Activated CD4-positive, alpha-beta memory T cell treated with anti-CD3 and anti-CD28 coated beads, Interleukin-2, amount 10 ng/mL, durations not matched to agents 7 days and 5 days (primary cell): ENCODE measurements at places on chromosomes 12 and 14.

GRCh38 chr14:50957296-50957695 lies 13.0 kb upstream of the PYGL start:
- peaks cover 6% of the 10 kb centered on the region for H3K4me1 ChIP-seq
- no peaks in the 10 kb centered on the region for H3K36me3 ChIP-seq
- H3K27me3 ChIP-seq = peaks cover 2% of the 10 kb centered on the region

DNA sequence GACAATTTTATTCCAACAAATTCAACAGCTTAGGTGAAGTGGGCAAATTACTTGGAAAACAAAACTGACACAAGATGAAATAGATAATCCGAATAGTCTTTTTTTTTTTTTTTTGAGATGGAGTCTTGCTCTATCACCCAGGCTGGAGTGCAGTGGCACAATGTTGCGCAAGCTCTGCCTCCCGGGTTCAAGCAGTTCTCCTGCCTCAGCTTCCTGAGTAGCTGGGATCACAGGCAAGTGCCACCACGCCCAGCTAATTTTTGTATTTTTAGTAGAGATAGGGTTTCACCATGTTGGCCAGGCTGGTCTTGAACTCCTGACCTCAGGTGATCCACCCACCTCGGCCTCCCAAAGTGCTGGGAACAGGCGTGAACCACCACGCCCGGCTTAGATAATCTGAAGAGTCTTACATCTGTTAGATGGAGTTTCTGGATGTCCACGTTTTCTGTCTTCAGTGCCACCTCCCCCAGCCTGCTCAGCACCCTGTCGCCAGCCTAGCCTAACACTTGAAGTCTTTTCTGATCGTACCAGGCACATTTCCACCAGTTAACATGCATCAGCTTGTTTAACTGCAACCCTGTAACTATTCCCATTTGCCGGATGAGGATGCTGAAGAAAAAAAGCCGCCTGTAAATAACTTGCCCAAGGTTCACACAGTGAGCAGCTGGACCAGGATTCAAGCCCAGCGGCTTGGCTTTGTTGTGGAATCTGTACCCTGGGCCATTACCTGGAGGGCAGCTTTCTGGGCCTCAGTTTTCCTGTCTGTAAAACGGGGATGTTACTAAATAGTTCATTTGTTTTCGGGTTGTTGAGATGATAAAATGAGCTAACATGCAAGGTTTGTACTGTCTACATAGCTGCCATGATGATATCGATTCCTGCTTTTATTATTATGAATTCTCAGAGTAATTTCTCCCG lies 26.4 kb downstream of the FBRSL1 start:
- no peak overlapping the region for H3K27ac ChIP-seq
- no peak for DNase-seq
- H3K36me3 ChIP-seq = peaks cover 15% of the 10 kb centered on the region
- peaks cover 2% of the 10 kb centered on the region for H3K4me1 ChIP-seq

GRCh38 chr14:94041551-94042346 lies 15.6 kb downstream of the OTUB2 start:
- no peak overlapping the region for H3K27ac ChIP-seq
- no peaks in the 10 kb centered on the region for H3K27me3 ChIP-seq
- no peak overlapping the region for H3K4me3 ChIP-seq

GRCh38 chr14:71135911-71136310 lies 228.7 kb downstream of the PCNX1 start:
- no peaks in the 10 kb centered on the region for H3K36me3 ChIP-seq
- H3K27ac ChIP-seq = no peak overlapping the region
- H3K4me3 ChIP-seq = no peak overlapping the region
- DNase-seq = no peak
- peaks cover 28% of the 10 kb centered on the region for H3K4me1 ChIP-seq
- no peaks in the 10 kb centered on the region for H3K27me3 ChIP-seq

DNA sequence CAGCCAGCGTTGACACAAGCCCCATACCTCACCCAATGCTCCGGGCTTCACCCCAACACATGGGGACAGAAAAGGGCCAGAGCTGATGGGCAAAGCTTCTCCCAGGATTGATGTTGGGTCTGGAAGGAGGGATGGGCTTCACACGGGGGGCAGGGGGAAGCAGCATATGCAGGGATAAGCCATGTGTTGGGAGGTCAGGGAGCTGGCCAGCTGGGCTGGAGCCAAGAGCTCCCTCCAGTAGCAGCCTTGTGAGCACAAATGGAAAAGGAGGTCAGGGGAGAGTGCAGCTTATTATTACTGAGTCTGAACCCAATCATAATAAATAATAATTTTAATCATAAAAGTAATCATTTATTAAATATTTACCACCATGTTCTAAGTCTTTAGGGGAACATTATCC lies 9.3 kb downstream of the PLEKHD1 start:
- H3K4me3 ChIP-seq = no peak overlapping the region
- no peak for DNase-seq
- no peak overlapping the region for H3K27ac ChIP-seq
- no peaks in the 10 kb centered on the region for H3K36me3 ChIP-seq
- peaks cover 22% of the 10 kb centered on the region for H3K27me3 ChIP-seq
- H3K4me1 ChIP-seq = no peaks in the 10 kb centered on the region

DNA sequence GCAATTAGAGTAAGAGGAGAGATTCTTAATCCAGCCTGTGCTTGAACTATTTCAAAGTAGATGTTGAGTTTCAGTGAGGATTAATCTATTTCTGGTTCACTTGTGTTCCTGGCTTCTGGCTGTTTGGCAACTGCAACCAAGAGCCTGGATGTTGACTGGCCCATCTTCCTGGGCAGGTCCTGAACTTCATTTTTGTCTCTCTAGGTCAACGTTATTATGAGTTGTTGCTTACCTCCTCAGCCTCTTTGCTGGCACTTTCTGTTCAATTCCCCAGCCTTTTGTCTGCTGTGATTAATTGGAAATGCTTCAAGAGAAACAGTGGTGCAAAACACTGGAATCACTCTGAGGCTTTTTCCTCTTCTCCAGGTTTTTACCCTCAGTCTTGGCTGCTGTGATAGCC lies 56.8 kb downstream of the TMEM132D start:
- H3K4me1 ChIP-seq = no peaks in the 10 kb centered on the region
- no peaks in the 10 kb centered on the region for H3K36me3 ChIP-seq

GRCh38 chr14:40697231-40697630 lies 909.4 kb upstream of the LRFN5 start:
- no peak overlapping the region for H3K4me3 ChIP-seq
- DNase-seq = no peak
- H3K27me3 ChIP-seq = no peaks in the 10 kb centered on the region

- no peaks in the 10 kb centered on the region for H3K27me3 ChIP-seq
- H3K27ac ChIP-seq = no peak overlapping the region
- H3K4me1 ChIP-seq = no peaks in the 10 kb centered on the region
- no peaks in the 10 kb centered on the region for H3K36me3 ChIP-seq
- no peak for DNase-seq
Observed at GRCh38 chr12:25725931-25726330, 172.8 kb upstream of the LMNTD1 start.

- no peaks in the 10 kb centered on the region for H3K27me3 ChIP-seq
- DNase-seq = no peak
- no peak overlapping the region for H3K4me3 ChIP-seq
Observed at GRCh38 chr14:56199095-56199981, 81.1 kb downstream of the PELI2 start.

GRCh38 chr12:96514328-96514727 lies 25.0 kb downstream of the CFAP54 start:
- no peak overlapping the region for H3K27ac ChIP-seq
- peaks cover 21% of the 10 kb centered on the region for H3K4me1 ChIP-seq
- H3K36me3 ChIP-seq = no peaks in the 10 kb centered on the region
- H3K27me3 ChIP-seq = no peaks in the 10 kb centered on the region

DNA sequence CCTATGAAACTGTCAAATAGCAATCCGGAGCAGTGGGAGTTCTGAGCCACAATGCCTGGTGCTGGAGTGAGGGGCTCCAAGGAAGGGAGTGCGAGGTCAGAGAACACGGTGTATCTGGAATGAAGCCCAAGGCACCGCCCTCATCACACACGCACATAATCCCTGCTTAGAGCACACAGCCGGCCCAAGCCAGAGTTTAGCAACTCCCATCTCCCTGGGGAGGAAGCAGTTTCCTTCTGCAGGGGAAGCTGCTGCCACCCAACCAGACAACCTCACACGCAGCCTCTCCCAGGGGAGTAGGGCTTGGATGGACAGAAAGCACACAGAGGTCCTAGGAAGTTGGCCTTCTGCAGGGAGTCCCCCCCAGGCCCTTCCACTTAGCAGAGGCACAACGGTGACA lies 31.3 kb downstream of the ACTN1 start:
- H3K4me1 ChIP-seq = peaks cover 6% of the 10 kb centered on the region
- DNase-seq = no peak
- no peaks in the 10 kb centered on the region for H3K27me3 ChIP-seq
- no peaks in the 10 kb centered on the region for H3K36me3 ChIP-seq
- H3K27ac ChIP-seq = no peak overlapping the region
- no peak overlapping the region for H3K4me3 ChIP-seq

GRCh38 chr12:108772891-108773797 lies 41.8 kb upstream of the CORO1C start:
- H3K27ac ChIP-seq = no peak overlapping the region
- peaks cover 3% of the 10 kb centered on the region for H3K4me1 ChIP-seq
- no peaks in the 10 kb centered on the region for H3K36me3 ChIP-seq
- no peak for DNase-seq
- H3K27me3 ChIP-seq = peaks cover 5% of the 10 kb centered on the region

GRCh38 chr12:92304371-92305055 lies 158.9 kb upstream of the BTG1 start:
- no peak overlapping the region for H3K4me3 ChIP-seq
- H3K4me1 ChIP-seq = no peaks in the 10 kb centered on the region
- no peak for DNase-seq

- no peak overlapping the region for H3K4me3 ChIP-seq
- peaks cover 31% of the 10 kb centered on the region for H3K27me3 ChIP-seq
- H3K4me1 ChIP-seq = no peaks in the 10 kb centered on the region
- H3K27ac ChIP-seq = no peak overlapping the region
- H3K36me3 ChIP-seq = no peaks in the 10 kb centered on the region
Observed at GRCh38 chr12:10354502-10354901, 35.3 kb downstream of the KLRK1 start.

- DNase-seq = no peak
- peaks cover 14% of the 10 kb centered on the region for H3K4me1 ChIP-seq
- peaks cover 31% of the 10 kb centered on the region for H3K36me3 ChIP-seq
- H3K27me3 ChIP-seq = no peaks in the 10 kb centered on the region
- H3K27ac ChIP-seq = no peak overlapping the region
Observed at GRCh38 chr14:89370781-89371180, 46.3 kb downstream of the FOXN3 start.
